ENCODE measurements at places on chromosomes 4 and X.

GRCh38 chr4:66633477-66633876 is 911.8 kb downstream of the CENPC start:
- no peak for DNase-seq

DNA sequence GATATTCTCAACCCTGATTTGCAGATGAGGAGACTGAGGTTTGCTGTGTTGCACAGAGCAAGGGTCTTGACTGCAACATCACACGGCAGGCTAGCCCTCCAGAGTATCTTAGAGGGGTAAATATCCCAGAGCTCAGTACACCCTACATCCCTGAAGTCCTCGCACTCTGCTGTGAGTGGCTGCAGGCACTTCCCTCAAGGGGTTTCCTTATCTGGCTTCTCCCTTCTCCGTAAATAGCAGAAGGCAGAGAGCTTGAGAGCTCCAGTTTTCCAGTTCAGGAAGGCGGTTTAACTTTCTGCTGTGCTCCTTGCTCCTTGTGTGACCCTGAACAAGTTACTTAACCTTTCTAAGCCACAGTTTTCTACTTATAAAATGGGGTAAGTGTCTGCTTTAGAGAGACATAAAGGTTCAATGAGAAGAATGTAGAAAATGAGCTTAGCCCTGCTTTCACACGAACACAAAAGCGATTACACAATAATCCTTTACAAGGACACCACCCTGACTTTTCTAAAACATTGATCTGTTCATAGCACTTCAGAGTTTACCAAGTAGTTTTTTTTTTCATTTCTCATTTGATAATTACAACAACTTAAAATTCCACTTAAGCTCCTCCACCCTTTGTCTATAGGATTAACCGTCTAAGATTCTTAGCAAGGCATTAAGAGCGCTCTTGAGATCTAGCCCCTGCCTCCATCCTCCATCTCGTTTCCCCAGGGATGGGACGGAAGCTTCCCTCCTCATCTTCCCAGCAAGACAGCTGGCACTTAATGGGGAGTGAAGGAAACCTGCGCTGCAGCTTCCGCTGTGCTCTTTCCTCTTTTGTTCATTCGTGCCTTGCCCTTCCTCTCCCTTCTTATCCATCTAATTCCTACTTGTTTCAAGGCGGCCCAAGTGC is 68.4 kb downstream of the TAPT1 start:
- DNase-seq = no peak

DNA sequence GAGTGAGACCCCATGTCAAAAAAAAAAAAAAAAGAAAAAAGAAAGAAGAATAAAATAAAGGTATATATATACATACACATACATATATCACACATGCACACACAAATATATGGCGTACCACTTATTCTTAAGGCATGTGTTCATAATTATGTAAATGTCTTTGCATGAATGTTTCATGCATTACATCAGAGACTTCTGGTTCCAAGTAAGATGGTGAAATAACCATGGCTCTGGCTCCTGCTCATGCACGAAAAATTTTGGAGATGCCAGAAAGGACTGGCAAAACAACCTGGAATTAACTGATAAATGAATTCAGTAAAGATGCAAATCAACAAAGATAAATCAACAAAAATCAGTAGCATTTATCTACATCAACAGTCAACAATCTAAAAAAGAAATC is 19.7 kb upstream of the FHIP1A start:
- no peak for DNase-seq

GRCh38 chr4:112058433-112058832 is 86.8 kb upstream of the FAM241A start:
- no peak for DNase-seq

GRCh38 chr4:149056615-149057014 is 614.4 kb upstream of the NR3C2 start:
- DNase-seq = no peak

GRCh38 chr4:77605210-77605902 is at the start of gene CXCL13:
Gene CXCL13, plus strand, starts transcription at chr4:77605820. Its CDS starts 46 bp downstream, at chr4:77605866.
- no peak for DNase-seq

- no peak for DNase-seq
Measured at GRCh38 chr4:66972087-66972486, 573.2 kb downstream of the CENPC start.

DNA sequence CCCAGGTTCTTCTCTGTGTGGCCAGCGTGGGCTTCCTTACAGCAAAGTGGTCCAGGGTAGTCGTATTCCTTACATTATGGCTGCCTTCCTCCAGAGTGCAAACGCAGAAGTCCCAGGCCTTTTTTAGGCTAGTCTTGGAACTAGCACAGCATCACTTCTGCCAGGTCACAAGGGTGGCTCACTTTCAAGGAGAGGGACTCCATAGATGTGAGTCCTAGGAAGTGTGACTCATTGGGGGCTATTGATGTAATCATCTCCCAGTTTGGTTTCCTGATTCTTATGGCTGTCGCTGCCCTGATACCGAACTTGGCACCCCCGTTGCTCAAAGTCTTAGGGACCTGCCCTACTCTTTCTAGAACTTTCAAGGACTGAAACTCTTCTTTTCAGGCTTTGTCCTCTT is 140.0 kb downstream of the DCK start:
- no peak for DNase-seq

GRCh38 chrX:17027931-17028330 is 81.5 kb downstream of the REPS2 start:
- DNase-seq = no peak

Measured in hematopoietic multipotent progenitor cell treated with erythropoietin and hydrocortisone succinate and interleukin-3 and kit ligand, for 17 days (in vitro differentiated cells).